Stimulated activated memory B cell treated with anti-CD40 and anti-IgM and Interleukin-4, amounts not matched to agents 10 μg/mL and 1 μg/mL and 100 μg/mL, for 72 hours (primary cell): ENCODE measurements at places on chromosomes 1 and 21.

GRCh38 chr1:219185486-219186117, 11.9 kb downstream of the LYPLAL1 start:
- peaks cover 68% of the 10 kb centered on the region for H3K4me1 ChIP-seq
- H3K36me3 ChIP-seq, result peaks cover 38% of the 10 kb centered on the region
- peak overlapping the region; percentile 65 for H3K27ac ChIP-seq
- peak; percentile 17 for ATAC-seq
- H3K27me3 ChIP-seq, result no peaks in the 10 kb centered on the region

- H3K27me3 ChIP-seq, result peaks cover 21% of the 10 kb centered on the region
- peak overlapping the region; percentile 15 for H3K4me3 ChIP-seq
- no peaks in the 10 kb centered on the region for H3K36me3 ChIP-seq
Measured at GRCh38 chr1:218377143-218377660, 32.1 kb downstream of the TGFB2 start.

DNA sequence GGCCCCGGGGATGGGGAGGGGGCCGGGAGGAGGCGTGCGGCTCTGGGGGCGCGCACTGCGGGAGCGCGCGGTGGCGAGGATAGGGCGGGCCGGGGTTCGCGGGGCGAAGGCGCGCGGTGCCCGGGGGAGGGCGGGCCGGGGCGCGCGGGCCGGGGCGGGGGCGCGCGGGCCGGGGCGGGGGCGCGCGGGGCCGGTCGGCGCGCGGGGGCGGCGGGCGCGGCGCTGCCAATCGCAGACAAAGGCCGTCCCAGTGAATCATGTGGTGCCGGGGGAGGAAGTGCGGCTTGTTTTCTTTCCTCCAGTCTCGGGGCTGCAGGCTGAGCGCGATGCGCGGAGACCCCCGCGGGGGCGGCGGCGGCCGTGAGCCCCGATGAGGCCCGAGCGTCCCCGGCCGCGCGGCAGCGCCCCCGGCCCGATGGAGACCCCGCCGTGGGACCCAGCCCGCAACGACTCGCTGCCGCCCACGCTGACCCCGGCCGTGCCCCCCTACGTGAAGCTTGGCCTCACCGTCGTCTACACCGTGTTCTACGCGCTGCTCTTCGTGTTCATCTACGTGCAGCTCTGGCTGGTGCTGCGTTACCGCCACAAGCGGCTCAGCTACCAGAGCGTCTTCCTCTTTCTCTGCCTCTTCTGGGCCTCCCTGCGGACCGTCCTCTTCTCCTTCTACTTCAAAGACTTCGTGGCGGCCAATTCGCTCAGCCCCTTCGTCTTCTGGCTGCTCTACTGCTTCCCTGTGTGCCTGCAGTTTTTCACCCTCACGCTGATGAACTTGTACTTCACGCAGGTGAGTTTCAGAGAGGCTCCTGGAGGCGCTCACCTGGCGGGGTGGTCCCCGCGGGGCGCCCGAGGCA, at the start of gene GPR137B:
Gene GPR137B, plus strand, starts transcription at position 287 of the 851 bp plus-strand sequence. Its CDS starts 84 bp downstream, at position 371.
- H3K36me3 ChIP-seq, result peaks cover 17% of the 10 kb centered on the region
- ATAC-seq, result peak; percentile 87
- H3K27ac ChIP-seq, result peak within 1 kb of the TSS; percentile 78
- peak within 1 kb of the TSS; percentile 88 for H3K4me3 ChIP-seq
- peaks cover 45% of the 10 kb centered on the region for H3K4me1 ChIP-seq

GRCh38 chr1:203768256-203768655, 3.3 kb downstream of the LAX1 start:
- peaks cover 38% of the 10 kb centered on the region for H3K4me1 ChIP-seq
- peaks cover 42% of the 10 kb centered on the region for H3K36me3 ChIP-seq
- peak overlapping the region; percentile 79 for H3K27ac ChIP-seq
- no peak overlapping the region for H3K4me3 ChIP-seq
- no peak for ATAC-seq

DNA sequence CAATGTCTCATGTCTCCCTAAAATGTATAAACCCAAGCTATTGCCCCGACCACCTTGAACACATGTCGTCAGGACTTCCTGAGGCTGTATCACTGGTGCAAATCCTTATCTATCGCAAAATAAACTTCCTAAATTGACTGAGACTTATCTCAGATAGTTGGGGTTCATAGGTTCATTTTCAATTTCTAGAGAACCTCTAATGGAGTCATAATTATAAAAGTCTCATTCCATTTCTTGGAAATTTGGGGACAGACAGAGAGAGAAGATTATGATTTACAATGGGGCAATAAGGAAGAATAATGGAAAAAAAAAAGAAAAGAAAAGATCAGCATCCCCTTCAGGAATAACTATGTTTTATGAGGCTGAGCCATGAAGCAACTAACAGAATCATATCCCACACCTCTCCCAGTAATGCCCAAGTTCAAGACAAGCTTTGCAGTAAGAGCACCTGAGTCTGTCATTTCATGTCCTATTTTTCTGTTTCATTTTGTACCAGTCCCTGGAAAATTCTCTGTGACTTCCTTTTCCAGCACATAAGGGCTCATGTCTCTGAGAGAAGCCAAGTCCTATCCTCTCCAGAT, 70.0 kb upstream of the ETS2 start:
- no peak overlapping the region for H3K27ac ChIP-seq
- H3K4me3 ChIP-seq, result no peak overlapping the region
- no peaks in the 10 kb centered on the region for H3K36me3 ChIP-seq

- H3K4me3 ChIP-seq, result no peak overlapping the region
- H3K27ac ChIP-seq, result no peak overlapping the region
- ATAC-seq, result no peak
- no peaks in the 10 kb centered on the region for H3K27me3 ChIP-seq
- H3K4me1 ChIP-seq, result no peaks in the 10 kb centered on the region
Measured at GRCh38 chr1:240344918-240345317, 253.2 kb downstream of the FMN2 start.

- no peak for ATAC-seq
- H3K4me1 ChIP-seq, result peaks cover 16% of the 10 kb centered on the region
- H3K27ac ChIP-seq, result no peak overlapping the region
Measured at GRCh38 chr1:107404756-107405155, 263.9 kb downstream of the NTNG1 start.

DNA sequence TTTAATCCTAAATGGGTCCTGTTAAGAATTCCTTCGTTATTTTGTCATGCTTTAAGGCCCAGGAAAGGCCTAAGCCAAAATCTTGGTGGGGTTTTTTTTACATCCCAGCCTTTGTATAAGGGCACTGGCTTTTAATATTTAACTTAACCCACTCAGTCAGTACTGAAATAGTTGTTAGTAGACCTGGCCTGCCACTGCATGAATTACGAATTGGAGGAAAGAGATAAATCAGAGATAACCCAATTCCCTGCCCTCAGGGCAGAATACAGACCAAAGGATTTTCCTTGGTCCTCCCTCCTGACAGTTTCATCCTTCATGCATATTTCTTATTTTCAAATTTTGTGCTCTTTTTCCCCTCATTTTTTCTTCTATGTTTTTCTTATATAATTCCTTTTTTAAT, 193.0 kb downstream of the FASLG start:
- H3K36me3 ChIP-seq, result no peaks in the 10 kb centered on the region
- H3K27me3 ChIP-seq, result no peaks in the 10 kb centered on the region
- H3K27ac ChIP-seq, result no peak overlapping the region
- no peaks in the 10 kb centered on the region for H3K4me1 ChIP-seq
- ATAC-seq, result no peak

GRCh38 chr1:204713541-204713940, 28.0 kb upstream of the LRRN2 start:
- ATAC-seq, result no peak
- H3K36me3 ChIP-seq, result no peaks in the 10 kb centered on the region
- H3K4me1 ChIP-seq, result peaks cover 42% of the 10 kb centered on the region
- H3K27me3 ChIP-seq, result peaks cover 46% of the 10 kb centered on the region

DNA sequence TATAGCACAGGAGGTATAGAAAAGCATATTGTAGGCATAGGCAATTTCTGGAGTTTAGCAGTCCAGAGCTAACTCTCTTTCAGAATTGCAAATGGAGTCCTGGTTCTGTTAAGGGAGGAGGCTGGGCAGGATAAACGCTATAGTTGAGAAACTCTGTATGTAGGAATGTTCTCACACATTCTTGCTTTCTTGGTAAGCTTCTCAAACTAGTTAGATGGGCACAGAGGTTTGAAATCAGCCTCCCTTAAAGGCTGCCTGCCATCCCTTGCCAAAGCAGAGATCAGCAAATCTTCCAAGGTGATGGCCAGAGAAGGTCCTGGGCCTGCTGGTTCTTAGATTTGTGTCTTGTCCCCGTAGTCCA, 42.9 kb upstream of the TADA1 start:
- no peak for ATAC-seq
- no peaks in the 10 kb centered on the region for H3K36me3 ChIP-seq
- no peak overlapping the region for H3K4me3 ChIP-seq
- H3K4me1 ChIP-seq, result peaks cover 14% of the 10 kb centered on the region
- no peak overlapping the region for H3K27ac ChIP-seq
- H3K27me3 ChIP-seq, result peaks cover 42% of the 10 kb centered on the region

DNA sequence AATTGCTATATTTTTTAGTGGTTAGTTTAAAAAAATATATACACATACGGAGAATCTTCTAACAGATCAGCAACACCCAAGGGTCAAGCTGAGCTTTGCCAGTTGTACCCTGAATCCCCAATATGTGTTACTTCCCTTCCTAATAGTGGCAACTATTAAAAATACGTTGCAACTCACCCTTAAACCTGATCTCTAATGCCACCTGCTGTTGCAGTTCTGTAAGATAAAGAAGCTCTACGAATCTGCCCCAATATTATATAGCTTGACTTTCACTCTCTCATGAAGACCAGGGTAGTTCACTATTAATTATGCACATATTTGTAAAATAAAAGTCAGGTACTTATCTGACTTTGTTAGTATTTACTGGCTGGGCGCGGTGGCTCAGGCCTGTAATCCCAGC, 58.4 kb downstream of the ASH1L start:
- no peaks in the 10 kb centered on the region for H3K36me3 ChIP-seq
- ATAC-seq, result no peak
- no peaks in the 10 kb centered on the region for H3K27me3 ChIP-seq
- H3K4me1 ChIP-seq, result peaks cover 40% of the 10 kb centered on the region

GRCh38 chr1:239736479-239736878, 350.1 kb downstream of the CHRM3 start:
- H3K4me1 ChIP-seq, result no peaks in the 10 kb centered on the region
- no peak for ATAC-seq
- no peak overlapping the region for H3K4me3 ChIP-seq

DNA sequence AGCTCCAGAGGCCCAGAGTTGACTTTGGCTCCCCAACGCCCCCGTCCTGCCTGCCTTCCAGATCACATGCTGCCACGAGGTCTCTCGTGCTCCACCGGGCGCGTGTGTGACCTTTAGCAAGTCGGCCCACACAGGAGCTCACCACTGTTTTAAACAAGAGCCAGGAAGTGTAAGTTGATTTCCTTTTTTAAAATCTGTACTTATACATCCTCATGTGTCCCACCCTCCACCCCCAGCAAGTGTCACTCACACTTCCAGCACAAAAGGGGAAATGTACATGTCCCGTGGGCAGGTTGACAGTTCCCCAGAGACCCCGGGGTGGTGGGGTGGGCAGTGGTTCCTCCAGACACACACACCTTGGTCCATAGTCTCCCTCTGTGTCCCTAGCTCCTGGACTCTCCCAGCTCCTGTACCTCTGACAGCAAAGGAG, 84.4 kb downstream of the STUM start:
- H3K4me1 ChIP-seq, result peaks cover 80% of the 10 kb centered on the region
- peak; percentile 77 for ATAC-seq
- H3K27ac ChIP-seq, result peak overlapping the region; percentile 92
- no peaks in the 10 kb centered on the region for H3K27me3 ChIP-seq
- peak overlapping the region; percentile 5 for H3K4me3 ChIP-seq

GRCh38 chr1:234315091-234315541, 58.1 kb upstream of the COA6 start:
- H3K27ac ChIP-seq, result peak overlapping the region; percentile 21
- peaks cover 31% of the 10 kb centered on the region for H3K27me3 ChIP-seq

GRCh38 chr1:85449356-85449755, 15.6 kb downstream of the DDAH1 start:
- no peak for ATAC-seq
- no peak overlapping the region for H3K4me3 ChIP-seq
- H3K27me3 ChIP-seq, result no peaks in the 10 kb centered on the region

DNA sequence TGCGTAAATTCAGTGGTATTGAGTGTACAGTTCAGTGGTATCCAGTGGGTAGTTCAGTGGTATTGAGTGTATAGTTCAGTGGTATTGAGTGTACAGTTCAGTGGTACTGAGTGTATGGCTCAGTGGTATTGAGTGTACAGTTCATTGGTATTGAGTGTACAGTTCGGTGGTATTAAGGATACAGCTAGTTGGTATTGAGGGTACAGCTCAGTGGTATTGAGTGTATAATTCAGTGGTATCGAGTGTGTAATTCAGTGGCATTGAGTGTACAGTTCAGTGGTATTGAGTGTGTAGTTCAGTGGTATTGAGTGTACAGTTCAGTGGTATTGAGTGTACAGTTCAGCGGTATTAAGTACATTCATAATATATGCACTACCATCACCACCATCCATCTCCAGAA, 23.5 kb upstream of the KCNAB2 start:
- H3K36me3 ChIP-seq, result no peaks in the 10 kb centered on the region
- no peak overlapping the region for H3K27ac ChIP-seq
- peaks cover 30% of the 10 kb centered on the region for H3K4me1 ChIP-seq
- no peaks in the 10 kb centered on the region for H3K27me3 ChIP-seq

- peak overlapping the region; percentile 11 for H3K27ac ChIP-seq
- peaks cover 12% of the 10 kb centered on the region for H3K36me3 ChIP-seq
- ATAC-seq, result no peak
- H3K4me1 ChIP-seq, result peaks cover 69% of the 10 kb centered on the region
- no peak overlapping the region for H3K4me3 ChIP-seq
- no peaks in the 10 kb centered on the region for H3K27me3 ChIP-seq
Measured at GRCh38 chr1:147246910-147247655, 4.6 kb downstream of the CHD1L start.

DNA sequence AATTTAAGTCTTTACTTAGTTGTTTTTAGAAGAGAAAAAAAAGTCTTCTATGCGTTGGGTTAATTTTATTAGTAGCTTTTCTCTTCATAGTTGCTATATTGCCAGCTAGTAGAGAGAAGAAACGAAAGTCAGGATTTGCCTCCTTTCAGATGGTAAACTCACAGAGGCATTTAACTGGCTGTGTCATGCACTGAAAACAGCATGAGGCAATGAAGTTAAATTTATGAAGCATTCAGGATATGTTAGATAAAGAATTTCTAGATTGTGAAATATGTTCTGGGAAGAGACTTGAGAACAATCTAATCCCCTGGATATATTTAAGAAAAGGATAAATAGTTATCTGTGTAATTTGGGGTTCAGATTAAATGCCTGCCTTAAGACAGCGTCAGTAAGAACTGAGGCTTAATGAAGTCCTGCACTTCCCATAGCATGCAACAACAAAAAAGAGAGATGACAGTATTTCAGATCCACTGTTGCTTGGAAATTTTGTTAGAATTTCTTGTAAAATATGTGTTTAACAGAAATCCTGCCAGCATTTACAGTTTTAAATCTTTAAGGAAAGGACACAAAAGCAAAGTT, 1.7 kb downstream of the ANGPTL1 start:
- H3K4me1 ChIP-seq, result peaks cover 58% of the 10 kb centered on the region
- no peaks in the 10 kb centered on the region for H3K27me3 ChIP-seq
- no peak overlapping the region for H3K4me3 ChIP-seq
- H3K27ac ChIP-seq, result no peak overlapping the region
- peaks cover 22% of the 10 kb centered on the region for H3K36me3 ChIP-seq
- no peak for ATAC-seq

GRCh38 chr1:173529106-173529505, 52.0 kb downstream of the PRDX6 start:
- H3K36me3 ChIP-seq, result no peaks in the 10 kb centered on the region
- H3K27me3 ChIP-seq, result no peaks in the 10 kb centered on the region
- ATAC-seq, result no peak
- H3K4me1 ChIP-seq, result no peaks in the 10 kb centered on the region
- no peak overlapping the region for H3K4me3 ChIP-seq

GRCh38 chr1:93399781-93400180, 48.1 kb upstream of the FNBP1L start:
- no peak for ATAC-seq
- H3K27ac ChIP-seq, result no peak overlapping the region
- H3K36me3 ChIP-seq, result no peaks in the 10 kb centered on the region
- no peak overlapping the region for H3K4me3 ChIP-seq
